SK-N-SH treated with all-trans-retinoic acid at 6 μM for 48 hours (cell line): ENCODE measurements at places on chromosomes 5 and 9.
A peak's percentile ranks its signal among the peaks of the same experiment; 100 is the strongest.

- ATAC-seq = no peak
Observed at GRCh38 chr9:69319324-69320025, 5.5 kb upstream of the ENTREP1 start.

DNA sequence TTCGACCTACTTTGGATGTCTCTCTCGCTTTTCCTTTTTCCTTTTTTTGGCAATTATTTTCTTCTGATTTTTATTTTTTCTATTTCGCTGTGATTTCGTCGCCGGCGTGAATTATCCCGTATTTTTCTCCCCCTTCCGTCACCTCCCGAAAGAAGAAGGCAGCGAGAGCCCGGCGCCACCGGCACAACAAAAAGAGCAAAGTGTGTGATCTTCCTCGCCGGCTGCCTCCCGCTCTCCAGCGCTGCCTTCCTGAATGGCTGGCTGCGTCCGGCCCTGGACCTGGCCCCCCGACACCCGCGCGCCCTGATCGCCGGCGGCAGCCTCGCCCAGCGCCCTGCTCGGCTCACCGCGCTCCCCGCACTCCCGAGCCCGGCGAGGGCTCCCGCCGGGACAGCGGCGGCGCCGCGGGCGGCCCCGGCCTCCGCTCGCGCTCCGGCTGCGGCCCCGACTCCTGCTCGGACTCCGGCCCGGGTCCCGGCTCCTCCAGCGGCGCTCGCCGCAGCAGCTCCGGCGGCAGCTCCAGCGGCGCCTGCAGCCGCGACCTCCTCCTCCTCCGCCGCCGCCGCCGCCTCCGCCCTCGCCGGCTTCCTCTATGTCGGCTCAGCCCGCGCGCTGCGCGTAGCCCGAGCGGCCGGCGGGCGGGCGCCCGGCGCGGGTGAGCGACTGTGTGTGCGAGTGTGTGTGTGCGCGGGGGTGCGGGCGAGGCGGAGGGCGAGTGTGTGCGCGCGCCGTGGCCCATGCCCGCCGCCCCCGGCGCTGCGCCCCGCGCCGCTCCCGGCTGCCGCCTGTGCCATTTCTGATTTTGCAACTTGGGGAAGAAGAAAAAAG is 960 bp downstream of the NR2F1 start:
- no peak for ATAC-seq

- no peak for ATAC-seq
Observed at GRCh38 chr5:32231929-32232328, 57.8 kb upstream of the GOLPH3 start.

DNA sequence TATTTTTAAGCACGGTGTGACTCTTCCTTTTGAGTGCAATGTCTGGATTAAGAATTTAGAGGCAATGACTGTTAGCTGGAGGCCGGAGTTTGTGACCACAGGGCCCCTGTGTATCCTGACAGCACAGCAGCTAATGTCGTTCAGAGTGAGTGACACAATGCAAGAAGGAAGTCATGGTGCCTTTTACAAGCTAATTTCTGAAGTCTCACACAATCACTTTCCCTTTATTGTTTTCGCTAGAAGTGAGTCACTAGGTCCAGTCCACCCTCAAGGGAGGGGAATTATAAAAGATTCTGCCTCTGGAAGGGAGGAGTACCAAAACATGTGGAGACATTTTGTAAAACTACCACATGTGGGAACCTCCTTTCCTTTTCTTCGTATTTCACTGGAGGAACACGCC is 185.5 kb upstream of the FGF10 start:
- no peak for ATAC-seq

DNA sequence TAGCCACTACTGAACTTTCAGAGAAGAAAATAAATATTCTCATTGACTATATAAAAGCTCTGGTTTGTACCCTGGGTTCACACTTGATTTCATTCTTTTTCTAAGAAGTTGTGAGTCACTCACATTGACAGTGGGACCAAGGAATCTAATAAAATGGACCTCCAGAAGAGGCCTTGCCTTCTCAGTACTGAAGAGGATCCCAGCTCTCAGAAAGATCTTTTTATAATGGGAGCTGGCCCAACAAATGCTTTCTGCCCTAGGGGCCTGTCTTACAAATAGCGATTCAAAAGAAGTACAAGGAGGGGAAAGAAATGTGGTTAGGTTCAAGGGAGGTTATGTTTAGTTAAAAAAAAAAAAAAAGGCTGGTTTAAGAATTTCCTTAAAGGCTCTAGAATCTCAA is 237.9 kb downstream of the ISL1 start:
- ATAC-seq = peak; percentile 24; the same call in 1 of the 3 replicates

DNA sequence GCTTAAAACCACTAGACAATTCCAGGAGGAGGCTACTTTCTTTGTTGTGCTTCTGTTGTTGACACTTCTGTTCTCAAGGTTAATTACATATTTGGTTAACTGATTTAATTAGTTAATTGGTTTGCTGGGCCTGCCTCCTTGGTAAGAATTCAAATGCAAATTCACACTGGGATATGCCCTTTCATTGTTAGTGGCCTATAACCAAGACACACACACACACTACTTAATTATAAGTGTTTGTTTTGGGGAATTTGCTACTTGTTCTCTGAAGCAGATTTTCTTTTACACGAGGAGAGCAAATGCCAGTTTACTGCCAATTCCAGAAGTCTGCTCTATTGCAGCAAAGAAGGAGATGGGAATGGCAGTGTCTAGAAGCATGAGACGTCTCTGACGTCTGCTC is 101.6 kb upstream of the BASP1 start:
- no peak for ATAC-seq

DNA sequence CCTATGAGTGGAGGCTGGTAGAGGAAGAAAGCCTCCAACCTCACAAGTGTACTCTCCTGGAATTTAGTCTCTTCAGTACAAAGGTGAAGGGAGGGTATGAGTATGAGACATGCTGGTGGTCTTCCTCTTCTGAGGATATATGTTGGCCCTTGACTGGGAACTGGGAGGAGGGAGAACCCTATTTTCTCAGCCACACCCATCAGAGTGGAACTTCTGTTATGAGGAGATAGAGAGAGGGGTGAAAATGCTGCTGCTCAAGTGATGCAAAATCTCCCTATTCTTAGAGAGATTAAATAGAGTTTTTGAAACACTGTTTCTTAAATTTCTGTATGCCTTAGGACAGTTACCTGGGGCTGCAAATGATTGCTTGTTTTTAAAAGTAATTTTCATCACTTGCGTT is 203.4 kb upstream of the PRR16 start:
- no peak for ATAC-seq

DNA sequence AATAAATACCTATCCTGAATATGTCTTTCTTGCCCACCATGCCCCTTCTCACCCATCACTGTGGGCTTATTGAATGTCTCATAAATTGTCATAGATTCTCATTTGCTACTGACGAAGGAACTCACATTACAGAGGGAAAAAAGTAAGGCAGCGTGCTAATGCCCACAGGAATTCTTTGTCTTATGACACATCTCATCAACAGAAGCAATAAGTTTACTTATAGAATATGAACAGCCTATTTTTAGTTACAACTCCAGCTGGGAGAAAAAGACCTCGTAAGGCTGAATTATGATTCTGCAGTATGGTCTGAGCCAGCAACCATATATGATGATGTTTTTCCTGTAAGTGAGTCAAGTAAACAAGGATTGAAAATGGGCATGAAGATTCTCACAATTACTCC is 22.4 kb upstream of the ATG10 start:
- no peak for ATAC-seq

DNA sequence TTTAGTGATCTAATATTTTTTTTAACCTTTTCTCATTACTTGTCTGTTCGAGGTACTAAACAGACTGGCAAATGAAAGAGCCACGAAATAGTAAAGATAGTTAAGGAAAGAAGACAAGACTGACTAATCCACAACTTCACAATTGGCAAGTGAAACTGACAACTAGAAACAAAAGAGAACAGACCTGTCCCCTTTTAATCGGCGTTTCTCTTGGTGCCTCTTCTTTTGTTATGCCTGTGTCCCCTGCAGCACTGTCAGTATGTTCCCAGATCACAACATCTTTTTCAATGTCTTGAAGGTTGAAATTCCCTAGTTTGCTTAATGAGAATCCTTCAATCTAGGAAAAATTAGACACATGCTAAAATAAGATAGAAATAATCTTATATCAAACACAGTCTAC is 26.1 kb downstream of the TUT7 start:
- ATAC-seq = no peak

- ATAC-seq = no peak
Observed at GRCh38 chr9:16664211-16664610, 206.3 kb downstream of the BNC2 start.

DNA sequence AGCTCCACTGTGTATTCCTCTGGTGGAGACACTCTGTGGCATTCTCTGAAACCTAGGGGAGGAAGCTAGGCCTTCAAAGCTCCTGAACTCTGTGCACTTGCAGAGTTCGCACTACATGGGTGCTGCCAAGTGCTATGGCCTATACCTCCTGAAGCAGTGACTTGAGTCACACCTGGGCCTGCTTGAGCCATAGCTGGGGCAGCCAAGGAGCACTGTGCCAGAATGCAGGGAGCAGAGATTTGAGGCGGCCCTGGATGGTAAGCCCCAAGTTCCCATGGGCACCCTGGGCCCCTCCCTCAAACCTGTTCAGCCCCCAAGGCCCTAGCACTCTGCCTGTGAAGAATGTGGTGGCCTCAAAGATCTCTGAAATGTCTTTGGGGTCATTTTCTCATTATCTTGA is 212.9 kb downstream of the SPATA31A6 start:
- no peak for ATAC-seq

DNA sequence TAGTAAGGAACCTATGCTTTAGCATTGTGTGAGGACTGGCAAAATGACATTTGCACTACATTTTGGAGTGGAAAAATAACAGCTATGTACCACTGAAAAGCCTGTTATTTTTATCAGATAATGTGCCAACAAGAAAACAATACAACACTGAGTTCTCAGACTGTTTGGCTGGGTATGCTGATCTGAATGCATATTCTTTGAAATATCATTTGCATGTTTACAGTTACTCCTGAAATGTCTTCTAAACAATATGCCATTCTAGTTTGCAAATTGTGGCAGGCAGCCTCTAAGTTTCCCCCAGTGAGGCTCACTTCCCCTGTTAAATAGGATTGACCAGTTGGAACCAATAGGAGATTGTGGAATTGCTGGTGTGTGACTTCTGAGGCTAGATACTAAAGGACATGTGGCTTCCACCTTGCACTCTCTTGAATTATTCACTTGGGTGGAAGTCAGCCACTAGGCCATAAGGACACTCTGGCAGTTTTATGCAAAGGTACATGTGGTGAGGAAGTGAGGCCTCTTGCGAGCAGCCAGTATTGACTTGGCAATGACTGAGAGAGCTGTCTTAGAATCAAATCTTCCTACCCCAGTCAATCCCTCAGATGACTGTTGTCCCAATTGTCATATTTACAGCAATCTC is 250.4 kb upstream of the PCSK5 start:
- ATAC-seq = no peak

DNA sequence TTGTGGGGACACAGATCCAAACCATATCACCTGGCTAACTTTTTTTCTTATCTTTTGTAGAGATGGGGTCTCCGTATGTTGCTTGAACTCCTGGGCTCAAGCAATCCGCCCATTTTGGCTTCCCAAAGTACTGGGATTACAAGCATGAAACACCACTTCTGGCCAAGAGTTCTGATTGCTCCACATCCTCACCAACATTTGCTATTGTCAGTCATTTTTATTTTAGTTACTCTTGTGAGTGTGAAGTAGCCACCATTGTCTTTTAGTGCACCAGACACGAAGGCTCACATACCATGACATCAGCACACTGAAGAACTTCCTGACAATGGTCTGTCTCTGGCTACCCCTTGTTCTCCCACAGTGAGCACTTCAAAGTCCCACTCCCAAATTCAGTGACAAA is 17.3 kb downstream of the PLAC8L1 start:
- ATAC-seq = no peak

DNA sequence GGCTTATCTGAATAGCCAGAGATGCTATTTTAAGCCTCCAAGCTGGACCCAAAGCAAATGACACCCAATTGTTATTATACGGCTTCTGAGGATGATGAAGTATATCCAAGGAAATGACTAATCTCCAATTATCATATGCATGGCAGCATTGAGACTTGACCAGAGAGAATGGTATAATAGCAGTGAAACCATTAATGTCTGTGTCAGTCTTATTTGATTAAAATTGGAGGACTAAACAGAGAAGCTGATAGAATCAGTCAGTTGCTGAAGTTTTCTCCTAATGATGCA is 200.5 kb downstream of the EFNA5 start:
- peak; percentile 26; the same call in 2 of the 3 replicates for ATAC-seq

GRCh38 chr5:155897761-155898160 is 429.2 kb upstream of the SGCD start:
- ATAC-seq = no peak

DNA sequence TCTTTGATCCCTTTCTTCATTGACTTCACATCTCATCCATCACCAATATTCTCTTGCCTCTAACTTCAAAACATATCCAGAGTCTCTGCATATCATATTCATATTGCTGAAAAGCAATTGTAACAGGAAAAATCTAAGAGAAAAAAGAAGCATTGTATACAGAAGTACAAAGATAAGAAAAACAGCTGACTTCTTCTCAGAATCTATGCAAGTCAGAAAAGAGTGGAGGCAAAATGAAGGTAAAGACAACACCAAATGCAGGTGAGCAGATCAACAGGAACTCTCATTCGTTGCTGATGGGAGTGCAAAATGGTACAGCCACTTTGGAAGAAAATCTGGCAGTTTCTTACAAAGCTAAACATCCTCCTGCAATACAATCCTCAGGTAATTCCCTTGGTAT is 155.6 kb downstream of the PHF2 start:
- no peak for ATAC-seq
